Fibroblast of skin of right quadriceps (primary cell): ENCODE measurements at places on chromosomes 7 and 10.

GRCh38 chr10:122323941-122324675, 50.4 kb upstream of the PLEKHA1 start:
- peak; percentile 15 for DNase-seq

DNA sequence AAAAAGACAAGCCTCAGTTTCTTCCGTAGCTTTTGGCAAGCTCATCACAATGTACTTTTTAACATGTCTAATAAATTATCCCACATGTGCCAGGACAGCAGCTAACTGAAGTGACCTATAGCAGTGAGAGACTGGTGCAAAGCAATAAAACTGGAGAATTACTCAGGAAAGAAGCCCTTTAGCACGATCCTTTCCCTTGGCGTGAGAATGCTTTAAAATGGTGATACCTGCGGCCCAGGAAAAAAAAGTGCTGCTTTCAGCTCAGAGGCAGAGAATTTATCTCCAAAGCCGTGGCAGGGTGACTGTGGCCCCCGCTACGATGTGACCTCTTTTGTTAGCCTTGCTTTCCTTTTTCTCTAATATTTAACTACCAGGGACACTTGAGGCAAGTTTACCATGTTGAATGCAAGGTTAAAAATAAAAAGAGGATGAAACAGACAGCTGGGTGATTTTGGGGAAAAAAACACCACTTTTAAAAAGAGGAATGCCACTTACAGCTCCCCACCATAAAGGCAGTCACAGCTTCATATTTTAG, 184.0 kb downstream of the FANK1 start:
- no peak for DNase-seq

- peak; percentile 48 for DNase-seq
These were observed 81.4 kb upstream of the LAMB4 start for GRCh38 chr7:108211382-108212201.

GRCh38 chr7:108324053-108325038, 131.9 kb downstream of the NRCAM start:
- DNase-seq, result no peak

- DNase-seq, result no peak
These were observed 296.4 kb upstream of the MKLN1 start for GRCh38 chr7:131031099-131031868.

GRCh38 chr10:97682042-97682441, 5.0 kb downstream of the AVPI1 start:
- DNase-seq, result no peak

GRCh38 chr10:92690211-92690914, 608 bp downstream of the HHEX start:
- no peak for DNase-seq

DNA sequence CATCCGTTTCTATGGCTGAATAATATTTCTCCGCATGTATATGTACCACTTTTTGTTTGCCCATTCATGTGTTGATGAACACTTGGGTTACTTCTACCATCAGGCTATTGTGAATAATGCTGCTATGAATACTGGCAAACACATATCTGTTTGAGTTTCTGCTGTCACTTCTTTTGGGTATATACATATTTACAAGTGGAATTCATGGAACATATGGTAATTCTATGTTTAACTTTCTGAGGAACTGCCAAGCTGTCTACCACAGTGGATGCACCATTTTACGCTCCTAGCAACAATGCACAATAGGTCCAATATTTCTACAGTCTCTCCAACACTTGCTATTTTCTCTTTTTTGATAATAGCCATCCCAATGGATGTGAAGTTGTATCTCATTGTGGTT, 5.5 kb upstream of the ZNF488 start:
- DNase-seq, result no peak

GRCh38 chr7:137439829-137440825, 96.6 kb upstream of the PTN start:
- peak; percentile 73 for DNase-seq

DNA sequence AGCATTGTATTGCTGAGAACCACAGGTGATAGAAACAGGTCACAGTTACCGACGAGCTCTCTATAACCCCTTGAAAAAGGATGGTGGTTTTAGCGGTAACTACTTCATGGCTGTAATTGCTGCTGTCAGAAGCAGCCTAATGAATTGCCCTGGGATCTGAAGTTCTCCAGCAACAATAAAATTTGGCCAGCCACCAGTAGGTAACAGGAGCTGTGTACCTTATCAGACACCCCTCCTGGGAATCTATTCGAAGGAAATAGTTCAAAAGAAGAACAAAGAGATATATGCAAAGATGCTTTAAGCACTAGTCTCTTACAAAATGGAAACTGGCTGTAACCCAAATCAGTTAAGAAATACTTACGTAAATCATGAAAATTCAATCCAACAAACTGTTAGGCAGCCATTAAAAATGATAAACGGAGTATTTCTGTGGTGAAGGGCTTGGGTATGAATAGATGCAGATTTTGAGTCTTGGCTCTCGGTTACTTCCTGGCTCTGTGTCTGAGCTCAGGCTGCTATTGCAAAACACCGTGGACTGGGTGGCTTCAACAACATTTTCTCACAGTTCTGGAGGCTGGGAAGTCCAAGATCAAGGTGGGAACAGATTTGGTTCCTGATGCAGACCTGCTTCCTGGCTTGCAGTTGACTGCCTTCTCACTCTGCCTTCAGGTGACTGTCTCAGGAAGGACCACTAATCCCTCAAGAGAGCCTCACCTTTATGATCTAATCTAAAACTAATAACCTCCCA, 1.6 kb downstream of the MSRB2 start:
- DNase-seq, result peak; percentile 92

DNA sequence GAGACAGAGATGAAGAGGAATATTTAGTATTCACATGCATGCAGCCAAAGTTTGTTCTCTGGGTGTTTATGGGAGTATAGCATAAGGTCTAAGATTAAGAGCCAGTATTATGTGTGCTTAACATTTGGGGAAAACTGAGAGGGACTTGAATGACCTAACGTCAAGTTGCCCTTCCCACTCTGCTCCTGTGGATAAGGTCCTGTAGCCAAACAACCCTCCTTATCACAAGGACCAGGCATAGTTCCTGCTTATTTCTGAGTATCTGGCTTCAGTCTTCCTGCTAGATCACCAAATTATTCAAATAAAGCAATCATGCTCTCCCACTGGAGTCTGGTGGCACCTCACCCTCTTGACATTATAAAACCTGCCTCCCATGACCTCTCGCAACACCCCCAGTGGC, 137.9 kb upstream of the SEMA3E start:
- DNase-seq, result no peak

DNA sequence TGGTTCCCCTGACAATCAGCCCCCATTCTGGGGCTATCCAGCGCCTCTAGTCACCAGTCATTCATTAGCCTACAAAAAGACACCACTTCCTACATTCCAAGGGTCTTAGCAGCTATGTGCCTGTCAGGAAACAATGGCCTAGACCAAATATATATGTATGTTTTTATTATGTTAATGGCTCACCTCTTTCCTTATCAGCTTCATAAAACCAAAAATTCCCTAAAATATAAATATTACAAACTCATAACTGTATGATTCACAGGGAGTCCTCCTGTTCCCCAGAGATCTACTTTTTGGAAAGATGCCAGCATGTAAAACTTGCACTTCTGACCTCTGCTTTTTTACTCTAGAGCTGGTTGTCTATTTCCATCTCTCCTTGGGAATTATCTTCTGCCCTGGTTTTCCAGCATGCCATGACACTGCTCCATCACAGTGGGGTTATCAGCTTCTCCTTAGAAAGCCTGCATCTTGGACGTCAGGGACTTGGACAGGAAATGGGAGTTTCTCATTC, 79.2 kb downstream of the ABCA13 start:
- DNase-seq, result peak; percentile 55

- peak; percentile 19 for DNase-seq
These were observed 15.5 kb upstream of the CPXM2 start for GRCh38 chr10:123906884-123907652.

DNA sequence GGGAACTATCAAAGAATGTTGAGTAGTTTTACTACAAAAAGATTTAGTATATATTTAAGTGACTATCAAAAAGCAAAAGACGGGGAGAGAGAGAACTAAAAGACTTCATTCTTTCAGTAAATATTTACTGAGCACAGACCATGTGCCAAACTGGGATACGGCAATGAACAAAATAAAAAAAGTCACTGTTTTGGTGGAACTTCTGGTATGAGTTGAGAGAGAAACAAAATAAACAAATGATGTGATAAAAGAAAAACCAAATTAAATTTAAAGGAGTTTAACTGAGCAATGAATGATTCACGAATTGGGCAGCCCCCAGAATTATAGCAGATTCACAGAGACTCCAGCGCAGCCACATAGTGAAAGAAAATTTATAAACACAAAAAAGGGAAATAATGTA, 17.8 kb upstream of the AKAP9 start:
- DNase-seq, result no peak

- DNase-seq, result no peak
These were observed 145.8 kb upstream of the LRRN3 start for GRCh38 chr7:110944966-110945644.

DNA sequence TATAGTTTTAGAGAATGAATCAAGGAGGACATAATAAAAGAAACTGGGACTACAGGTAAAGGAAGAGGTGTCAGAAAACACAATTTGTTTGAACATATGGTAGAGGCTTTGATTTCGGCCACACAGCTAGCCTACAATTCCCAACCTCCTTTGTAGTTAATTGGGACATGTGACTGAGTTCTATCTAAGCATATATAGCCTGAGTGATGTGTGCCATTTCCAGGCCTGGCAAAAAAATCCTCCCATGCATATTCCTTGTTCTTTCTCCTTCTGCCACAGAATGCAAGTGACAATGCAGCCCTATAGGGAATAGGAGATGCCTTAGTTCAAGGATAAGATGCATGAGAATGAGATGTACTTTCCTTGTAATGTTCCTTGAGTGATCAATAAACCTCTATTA, 590.7 kb upstream of the STEAP1 start:
- DNase-seq, result no peak

DNA sequence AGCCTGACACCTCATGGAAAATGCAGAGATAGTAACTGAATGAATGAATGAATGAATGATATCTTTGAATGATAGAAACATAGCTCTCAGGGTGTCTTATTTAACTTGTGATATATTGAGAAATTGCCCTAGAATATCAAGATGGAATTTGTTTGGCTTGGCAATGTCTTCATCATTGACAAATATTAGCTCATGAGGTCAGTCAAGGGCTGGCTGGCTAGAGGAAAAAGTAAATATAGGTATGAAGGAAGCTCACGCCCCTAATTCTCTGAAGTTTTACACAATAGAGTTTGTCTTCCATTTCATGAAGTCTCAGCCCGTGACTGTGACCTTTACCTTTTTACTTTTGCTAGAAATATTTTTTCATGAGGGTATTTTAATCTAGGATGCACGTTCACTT, 305.2 kb downstream of the ADARB2 start:
- no peak for DNase-seq

DNA sequence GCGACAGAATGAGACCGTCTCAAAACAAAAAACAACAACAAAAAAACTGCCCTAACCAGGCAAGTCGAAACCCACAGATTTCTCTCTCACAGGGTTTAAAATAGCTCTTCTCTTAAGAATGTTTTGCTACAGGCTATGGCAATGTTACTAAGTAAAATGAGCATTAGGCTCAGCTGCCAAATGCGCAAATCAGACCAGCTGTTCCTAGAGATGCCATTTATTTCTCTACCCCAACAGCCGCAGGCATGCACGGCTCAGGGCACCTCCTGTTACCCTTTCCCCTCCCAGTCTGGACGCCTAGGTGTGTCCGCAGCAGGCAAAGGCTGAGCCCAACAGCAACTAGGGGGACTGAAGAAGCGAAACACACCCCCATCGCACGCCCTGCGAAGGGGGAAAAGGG, 168.3 kb upstream of the MBL2 start:
- no peak for DNase-seq

- peak; percentile 58 for DNase-seq
These were observed 44.6 kb downstream of the TAX1BP1 start for GRCh38 chr7:27784399-27785053.

GRCh38 chr7:115230882-115231571, 309.1 kb downstream of the MDFIC start:
- peak; percentile 95 for DNase-seq

GRCh38 chr7:15647309-15647708, 39.2 kb downstream of the MEOX2 start:
- DNase-seq, result peak; percentile 31

GRCh38 chr10:13707156-13707881, 120.6 kb downstream of the PRPF18 start:
- peak; percentile 93 for DNase-seq

- peak; percentile 77 for DNase-seq
These were observed 37.2 kb downstream of the PIK3AP1 start for GRCh38 chr10:96683065-96683464.

DNA sequence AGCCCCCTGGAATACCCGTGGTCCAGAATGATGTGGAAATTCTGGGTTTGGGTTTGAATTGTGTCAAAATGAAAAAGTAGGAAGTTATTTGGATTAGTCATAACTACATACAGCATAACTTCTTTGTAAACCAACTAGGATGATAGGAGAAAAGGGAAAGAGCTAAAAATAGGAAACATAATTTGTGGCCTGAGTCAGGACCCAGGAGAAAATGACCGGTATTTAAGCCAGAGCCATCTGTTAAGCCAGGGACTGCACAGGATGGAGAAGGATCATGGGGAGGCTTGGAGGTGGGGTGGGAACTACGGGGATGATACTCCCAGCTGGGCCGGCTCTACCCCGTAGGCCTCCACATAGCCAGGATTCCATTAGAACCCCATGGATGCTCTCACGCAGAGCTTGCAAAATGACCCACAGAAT, 98.6 kb downstream of the MYOF start:
- peak; percentile 95 for DNase-seq

GRCh38 chr7:151537818-151538561, 18.3 kb upstream of the RHEB start:
- DNase-seq, result no peak

DNA sequence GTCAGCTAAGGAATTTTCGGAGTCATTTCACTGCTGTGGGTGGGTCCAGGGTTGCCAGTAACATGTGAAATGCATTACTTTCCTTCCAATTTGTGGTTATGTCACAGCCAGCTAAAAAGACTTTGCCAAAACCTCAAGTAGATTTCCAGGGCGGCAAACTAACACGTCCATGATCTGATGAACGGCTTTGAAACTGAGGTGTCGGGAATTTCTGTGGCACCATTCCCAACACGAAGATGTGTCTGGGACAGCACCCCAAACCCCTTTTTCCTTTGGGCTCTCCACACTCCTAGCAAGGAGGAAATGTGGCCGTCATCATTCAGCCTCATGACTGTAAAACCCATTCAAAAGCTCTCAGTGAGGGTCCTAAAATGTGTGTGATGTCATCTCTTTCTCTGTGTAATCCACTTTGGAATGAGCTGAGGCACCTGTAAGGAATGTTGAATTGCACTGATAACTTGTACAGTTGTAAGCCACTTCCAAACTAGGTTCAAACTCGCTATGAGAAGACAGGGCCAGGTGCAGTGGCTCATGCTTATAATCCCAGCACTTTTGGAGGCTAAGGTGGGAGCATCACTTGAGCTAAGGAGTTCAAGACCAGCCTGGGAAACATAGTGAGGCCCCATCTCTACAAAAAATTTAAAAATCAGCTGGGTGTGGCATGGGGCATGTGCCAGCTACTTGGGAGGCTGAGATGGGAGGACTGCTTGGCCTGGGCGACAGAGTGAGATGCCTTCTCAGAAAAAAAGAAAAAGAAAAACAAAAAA, 146.1 kb upstream of the FRMD4A start:
- DNase-seq, result peak; percentile 82

GRCh38 chr7:124489925-124490324, 275.7 kb downstream of the GPR37 start:
- no peak for DNase-seq
